ENCODE measurements at places on chromosomes 3 and 15.

DNA sequence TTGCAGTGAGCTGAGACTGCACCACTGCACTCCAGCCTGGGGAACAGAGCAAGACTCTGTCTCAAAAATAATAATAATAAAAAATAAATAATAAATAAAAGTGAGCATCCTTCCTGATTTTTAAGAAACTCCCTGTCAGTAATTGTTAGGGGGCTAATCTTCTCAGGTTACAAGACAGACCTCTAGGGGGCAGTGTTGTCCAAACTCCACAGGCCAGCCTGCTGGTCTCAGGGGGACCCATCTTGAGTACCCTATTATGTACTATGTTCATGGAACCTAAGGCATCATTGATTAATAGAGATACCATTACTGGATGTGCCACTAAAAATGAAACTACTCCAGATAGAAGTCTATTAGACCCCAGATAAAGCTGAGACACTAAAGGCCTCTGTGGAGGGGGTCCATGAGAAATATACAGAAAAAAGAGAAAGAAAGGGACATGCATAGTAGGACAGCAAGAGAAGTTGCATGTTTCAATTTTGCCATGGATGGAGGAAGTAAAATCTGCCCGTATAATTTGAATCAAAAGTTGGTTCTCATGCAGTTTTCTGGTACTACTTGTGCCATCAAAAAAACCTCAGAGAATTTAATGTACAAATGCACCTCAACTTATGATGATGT is 85.5 kb upstream of the CDV3 start:
- peak; percentile 52 for DNase-seq

DNA sequence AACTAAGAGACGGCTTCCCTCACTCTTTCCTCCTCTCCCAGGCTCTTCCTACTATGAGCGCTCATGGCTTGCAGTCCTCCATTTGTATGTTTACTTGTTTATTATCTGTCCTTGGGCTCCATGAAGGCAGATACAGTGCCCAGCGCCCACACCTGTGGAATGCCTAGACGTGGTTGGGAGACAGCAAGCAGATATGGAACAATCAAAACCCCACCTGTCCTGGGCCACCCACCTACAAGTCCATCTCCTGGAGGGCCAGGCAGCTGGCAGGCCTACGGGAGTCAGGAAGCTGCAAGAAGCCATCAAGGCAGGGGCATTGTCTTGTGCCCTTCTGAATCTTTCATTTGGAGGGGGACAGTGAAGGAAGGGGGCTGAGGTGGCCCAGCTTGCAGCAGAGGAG is 104.7 kb downstream of the IQSEC1 start:
- no peak for DNase-seq

DNA sequence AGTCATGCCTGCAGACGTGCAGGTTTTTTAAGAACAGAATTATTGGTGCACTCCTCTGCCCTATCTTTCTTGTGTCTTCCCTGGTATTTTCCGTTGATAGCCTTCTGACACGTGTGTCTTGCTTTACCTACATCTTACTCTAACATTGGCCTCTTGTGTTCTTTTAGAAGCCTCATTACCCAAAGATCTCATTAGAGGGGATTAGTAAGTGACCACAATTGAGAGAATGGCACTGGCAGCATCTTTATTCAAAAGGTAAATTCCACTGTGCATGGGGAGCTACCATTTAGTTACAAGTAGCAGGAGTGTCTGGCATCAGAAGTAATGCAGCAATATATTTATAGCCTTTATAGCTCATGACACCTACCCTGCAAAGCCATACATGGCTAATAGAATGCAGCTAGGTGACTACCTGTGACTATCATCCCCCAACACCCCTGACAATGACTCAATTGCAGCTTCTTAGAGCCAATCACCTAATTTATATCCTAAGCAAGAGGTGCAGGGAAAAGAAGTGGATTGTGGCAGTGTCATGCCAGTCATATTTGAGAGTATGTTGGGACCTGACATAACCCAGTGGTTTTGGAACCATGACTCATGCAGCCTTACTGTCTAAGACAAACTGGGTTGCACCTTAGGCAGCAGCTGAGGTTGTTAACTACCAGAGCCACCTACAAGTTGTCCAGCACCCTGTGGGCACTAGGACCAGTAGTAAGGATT is 164.8 kb downstream of the GRM7 start:
- no peak for DNase-seq

GRCh38 chr15:56732886-56733135 is 498 bp downstream of the ZNF280D start:
- DNase-seq = no peak

DNA sequence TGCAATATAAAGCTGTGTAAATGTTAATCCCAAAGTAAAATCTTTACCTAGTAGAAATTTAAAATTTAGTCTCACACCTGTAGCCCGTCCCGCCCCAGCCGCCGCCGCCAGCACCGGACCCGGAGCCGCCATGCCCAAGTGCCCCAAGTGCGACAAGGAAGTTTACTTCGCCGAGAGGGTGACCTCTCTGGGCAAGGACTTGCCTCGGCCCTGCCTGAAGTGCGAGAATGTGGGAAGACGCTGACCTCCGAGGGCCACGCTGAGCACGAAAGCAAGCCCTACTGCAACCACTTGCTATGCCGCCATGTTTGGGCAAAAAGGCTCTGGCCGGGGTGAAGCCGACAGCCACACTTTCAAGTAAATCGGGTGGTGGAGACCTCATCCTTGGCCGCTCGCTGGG is 22.1 kb upstream of the TOP2B start:
- DNase-seq = no peak

- DNase-seq = peak; percentile 45
Observed at GRCh38 chr15:68210821-68211655, 5.9 kb upstream of the CALML4 start.

DNA sequence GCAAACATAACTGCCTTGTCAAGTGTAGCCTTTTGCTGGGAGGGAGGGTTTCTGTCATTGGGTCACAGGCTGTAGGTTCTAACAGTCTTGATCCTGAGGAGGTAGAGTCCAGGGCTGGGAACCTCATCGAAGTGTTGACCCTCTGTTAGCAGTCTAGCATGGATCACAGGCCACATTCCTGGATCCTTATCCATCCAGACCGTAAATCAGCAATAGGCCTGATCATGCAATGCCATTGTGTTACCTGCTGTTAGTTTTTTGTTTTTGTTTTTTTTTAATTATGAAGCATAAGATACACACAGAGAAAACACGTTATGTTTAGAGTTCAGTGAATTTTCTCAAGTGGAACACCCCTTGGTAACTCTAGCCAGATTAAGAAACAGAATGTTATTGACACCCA is 282.0 kb upstream of the TPM1 start:
- no peak for DNase-seq

DNA sequence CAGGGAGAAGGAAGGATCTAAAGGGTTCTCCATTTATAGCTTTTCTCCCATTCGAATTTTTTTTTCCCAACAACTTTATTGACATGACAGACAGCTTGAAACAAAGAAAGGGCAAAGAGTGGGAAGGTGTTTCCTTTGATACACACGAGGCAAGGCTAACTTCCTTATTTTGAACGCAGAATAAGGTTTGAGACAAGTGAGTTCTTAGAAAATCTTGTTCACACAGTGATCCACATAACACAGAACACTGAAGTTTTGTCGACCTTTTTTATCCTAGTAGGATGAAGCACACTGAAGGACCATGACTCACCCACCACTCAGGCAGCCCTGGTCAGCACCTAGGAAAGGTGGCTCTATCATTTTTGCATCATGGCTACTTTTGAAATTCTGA is 425.8 kb upstream of the MDFIC2 start:
- no peak for DNase-seq

- DNase-seq = no peak
Observed at GRCh38 chr3:114328345-114328744, 34.5 kb downstream of the TIGIT start.

- DNase-seq = no peak
Observed at GRCh38 chr3:188202358-188203138, 48.6 kb downstream of the LPP start.

DNA sequence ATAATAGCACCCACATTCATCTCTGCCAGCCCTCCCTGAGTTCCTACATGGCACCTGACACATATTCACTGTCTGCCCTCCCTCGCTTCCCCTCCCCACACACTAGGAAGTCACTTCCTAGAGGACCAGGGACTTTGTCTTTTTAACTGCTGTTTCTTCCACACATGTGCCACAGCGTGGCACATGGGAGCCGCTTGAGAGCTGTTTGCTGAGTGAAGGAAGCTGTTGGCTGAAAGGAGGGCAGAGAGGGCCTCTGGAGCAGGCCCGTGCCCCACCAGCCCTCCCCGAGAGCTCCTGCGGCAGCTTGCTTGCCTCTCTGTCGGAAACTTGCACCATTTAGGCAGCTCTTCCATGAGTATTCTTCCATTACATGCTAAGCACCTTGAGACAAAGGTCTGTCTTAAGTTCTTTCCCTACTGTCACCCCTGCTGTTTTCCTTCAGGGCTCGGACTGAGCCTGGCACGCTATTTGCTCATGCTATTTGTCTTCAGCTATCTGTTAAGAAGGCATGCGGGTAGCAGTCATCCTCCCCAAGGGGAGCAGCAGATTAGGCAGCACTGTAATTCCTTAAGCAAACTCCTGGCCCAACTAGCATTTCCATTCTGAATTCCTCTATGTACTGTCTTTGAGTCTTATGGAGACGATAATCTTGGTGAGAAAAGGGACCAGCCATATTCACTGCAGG is 72.2 kb downstream of the CACNA1D start:
- DNase-seq = no peak

DNA sequence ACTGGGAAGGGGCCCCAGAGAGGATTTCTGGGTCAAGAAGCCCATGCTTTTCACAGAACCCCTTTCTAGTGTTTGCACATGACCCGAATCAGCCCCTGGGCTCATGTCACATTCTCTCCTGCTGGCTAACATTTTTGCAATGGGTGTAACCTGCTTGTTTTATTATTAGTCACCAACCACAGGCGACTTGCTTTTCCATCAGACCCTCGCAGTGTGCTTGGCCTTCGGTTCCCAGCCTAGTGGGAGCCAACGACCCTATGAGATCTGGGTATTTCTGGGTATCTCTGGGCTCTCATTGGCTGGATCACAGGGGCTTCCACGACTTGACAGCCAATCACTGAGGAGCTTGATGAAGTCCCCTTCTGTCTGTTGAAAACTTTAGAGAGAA is 11.0 kb upstream of the FBLN2 start:
- DNase-seq = no peak

DNA sequence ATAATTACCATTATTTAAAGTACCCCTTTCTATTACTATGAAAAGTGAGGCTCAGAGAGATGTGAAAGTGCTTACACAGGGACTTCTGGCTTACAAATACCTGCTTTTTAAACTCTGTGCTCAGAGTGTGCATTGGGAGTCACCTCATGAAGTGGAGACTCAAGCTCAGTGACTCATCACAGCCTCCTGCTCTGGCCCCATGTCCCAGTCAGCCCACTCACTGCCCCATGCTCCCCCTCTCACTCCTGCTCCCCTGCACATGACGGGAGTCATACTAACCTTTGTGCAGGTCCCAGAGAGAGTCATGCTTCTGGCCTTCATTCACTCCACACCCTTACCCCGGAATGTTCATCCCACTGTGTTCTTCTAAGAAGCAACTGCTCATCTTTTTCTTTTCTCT is 20.2 kb downstream of the CCR1 start:
- DNase-seq = no peak

DNA sequence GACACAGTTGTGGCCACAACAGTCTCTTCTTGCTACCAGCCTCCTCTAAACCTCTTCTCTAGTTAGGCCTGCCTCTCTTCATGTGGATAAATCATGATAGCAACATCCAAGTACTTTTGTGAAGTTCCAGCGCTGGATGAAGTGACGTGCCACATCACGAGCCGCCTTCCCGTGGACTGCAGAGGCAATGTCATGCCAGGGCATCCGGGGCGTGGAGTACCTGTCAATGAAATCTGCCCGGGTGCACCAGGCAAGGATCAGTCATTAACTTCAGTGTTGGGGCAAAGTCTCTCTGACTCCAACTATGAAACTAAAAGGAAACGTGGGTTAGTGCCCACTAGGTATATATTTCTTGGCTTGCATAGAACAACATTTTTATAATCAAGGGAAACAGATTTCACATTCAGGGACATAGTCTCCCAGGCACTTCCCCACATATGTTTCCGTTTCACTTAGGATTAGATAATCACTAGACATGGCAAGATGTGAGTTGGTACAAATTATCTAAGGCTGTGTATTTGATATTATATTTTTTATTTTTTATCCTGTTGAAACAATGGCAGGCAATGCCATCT is 133.6 kb downstream of the PLD1 start:
- no peak for DNase-seq

DNA sequence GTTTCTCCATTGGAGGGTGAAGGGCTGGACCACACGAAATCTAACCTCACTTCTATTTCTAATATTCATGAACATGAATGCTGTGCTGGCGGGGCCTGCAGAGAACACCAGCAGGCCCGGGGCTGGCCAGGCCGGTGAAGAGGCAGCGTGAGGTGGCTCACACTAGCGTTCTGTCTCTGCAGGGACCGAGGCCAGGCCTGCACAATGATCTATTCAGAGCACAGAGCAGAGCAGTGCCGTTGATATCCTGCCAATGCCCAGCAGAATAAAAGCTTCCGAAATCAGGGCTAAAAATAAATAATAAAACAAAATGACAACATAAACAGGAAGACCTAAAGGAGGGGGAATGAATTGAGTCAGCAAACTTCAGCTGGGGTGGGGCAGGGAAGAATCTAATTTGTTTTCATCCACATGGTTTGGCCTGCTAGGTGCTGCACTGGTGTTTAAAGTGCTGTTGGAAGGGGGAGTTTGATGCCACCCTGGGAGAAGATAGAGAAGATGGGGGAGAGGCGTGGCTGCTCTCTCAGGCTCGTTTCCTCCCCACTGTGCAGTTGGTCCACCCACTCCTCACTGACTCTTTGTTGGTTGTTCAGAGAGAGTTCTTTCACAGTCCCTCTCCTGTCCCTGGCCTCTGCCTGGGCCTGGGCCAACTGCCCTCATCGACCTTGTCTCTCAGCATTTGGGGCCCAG is 837.1 kb downstream of the AGBL1 start:
- DNase-seq = no peak

DNA sequence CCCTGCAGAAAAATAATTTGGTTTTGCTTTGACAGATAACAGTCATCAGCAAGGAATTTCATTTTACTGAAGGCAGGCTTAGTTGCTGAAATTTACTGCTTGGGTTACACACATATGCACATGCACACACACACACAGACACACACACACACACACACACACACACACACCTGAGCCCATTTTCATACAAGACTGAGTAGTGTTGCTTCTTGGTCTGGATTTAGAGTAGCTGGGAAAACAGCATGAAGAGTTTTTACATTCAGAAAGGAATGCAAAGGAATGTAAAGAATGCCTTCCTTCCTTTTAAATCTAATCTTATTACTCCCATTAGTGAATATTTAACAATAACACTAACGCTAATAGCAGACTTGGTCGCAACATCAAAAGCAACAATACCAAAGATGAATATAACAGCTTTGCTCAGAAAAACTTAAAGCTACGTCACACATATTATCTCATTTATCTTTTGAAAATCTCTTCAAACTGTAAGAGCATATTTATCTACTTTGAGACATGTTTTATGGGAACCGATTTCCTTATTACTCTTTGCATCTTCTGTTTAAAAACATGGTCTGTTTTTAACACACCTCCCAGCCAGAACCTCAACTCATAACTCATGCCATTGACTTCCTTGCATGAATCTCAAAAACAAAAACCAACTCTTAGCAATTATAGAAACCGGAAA is 32.5 kb downstream of the RFTN1 start:
- DNase-seq = no peak

All from memory B cell (primary cell).